Parietal lobe (tissue), 2 donors: ENCODE measurements at places on chromosomes 2 and 18. TPM values are rescaled to one million over a fixed set of nuclear protein-coding genes. Genes with fewer than 3 reads are reported as not detected.

The CCDC74A gene
- total RNA-seq: 7.2 TPM

The INO80D gene
- 40.7 TPM for total RNA-seq

The ATP6V1B1 gene
- total RNA-seq: not detected

The GTF2A1L gene
- total RNA-seq: 1.6 TPM

The LONRF2 gene
- 87.6 TPM for total RNA-seq

The PDE1A gene
- 51.0 TPM for total RNA-seq

The TTN gene
- 6.3 TPM for total RNA-seq

The FOXI3 gene
- 0.63 TPM for total RNA-seq

The PRLH gene
- total RNA-seq: not detected

The SKOR2 gene
- not detected for total RNA-seq

The HTR2B gene
- 0.31 TPM for total RNA-seq

The TEX44 gene
- total RNA-seq: not detected

The ARHGAP25 gene
- total RNA-seq: 1.3 TPM

The TMEM182 gene
- 4.1 TPM for total RNA-seq

The TACR1 gene
- total RNA-seq: 0.94 TPM
